NCI-H146 (cell line): ENCODE measurements at places on chromosomes 2 and 18.

DNA sequence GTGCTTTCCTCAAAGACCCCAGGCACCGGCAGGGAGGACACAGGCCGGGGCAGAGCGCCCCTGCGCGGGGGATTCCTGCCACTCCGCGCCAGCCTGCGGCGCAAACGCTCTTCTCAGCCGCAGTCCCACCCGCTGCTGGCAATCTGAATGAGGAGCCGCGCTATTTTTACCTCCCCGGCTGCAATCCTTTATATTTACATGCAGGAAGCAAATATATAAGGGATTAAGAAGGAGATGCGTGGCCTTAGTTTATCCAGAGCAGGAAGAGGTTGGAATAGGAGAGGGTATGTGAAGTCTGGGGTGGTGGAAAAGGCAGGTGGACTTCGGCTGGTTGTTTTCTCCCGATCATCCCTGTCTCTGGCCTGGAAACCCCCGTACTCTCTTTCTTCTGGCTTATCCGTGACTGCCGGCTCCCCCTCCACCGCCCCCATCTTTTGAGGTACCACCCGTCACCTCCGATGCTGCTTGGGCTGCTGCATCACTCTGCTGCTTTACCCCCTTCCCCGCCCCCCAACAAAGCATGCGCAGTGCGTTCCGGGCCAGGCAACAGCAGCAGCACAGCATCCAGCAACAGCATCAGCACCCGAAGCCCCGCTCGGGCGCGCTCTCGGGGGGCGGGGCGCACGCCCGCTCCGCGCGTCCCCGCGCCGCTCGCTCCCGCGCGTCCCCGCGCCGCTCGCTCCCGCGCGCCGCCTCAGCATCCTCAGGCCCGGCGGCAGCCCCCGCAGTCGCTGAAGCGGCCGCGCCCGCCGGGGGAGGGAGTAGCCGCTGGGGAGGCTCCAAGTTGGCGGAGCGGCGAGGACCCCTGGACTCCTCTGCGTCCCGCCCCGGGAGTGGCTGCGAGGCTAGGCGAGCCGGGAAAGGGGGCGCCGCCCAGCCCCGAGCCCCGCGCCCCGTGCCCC is at the start of gene ADAM23:
Gene ADAM23 (plus strand): TSS at position 700 of the 902 bp plus-strand sequence. CDS start 335 bp downstream, outside the sequence.
- peak; percentile 55 for DNase-seq

DNA sequence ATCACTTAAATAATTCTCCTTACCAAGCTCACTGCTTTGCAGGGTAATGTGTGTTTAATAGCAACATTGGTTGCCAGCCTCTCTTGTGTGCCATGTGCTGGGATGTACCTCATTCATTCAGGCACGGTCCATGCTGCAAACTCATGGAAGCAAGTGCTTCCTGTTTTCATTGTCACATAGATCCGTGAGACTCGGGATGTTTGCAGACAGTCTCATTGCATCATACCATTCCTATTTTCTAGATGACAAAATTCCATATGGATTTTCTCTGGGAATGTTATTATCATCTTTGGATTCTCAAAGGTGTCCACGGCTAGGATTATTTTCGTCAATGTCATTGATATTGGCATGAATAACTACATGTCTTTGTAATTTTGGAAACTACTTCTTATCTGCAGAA is 60.0 kb upstream of the HDAC4 start:
- DNase-seq = no peak

DNA sequence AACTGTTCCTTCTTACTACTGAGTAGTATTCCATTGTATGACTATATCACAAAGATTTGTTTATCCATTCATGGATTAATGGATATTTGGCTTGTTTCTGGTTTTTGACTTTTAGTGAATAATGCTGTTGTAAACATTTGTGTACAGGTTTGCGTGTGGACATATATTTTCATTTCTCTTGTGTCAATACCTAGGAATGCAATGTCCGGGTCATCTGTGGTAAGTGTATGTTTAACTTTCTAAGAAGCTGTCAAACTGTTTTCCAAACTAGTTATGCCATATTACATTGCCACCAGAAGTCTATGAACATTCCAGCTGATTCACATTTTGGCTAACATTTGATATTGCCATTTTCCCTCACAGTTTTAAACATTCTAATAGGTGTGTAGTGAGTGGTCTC is 29.1 kb upstream of the SLC16A14 start:
- no peak for DNase-seq

DNA sequence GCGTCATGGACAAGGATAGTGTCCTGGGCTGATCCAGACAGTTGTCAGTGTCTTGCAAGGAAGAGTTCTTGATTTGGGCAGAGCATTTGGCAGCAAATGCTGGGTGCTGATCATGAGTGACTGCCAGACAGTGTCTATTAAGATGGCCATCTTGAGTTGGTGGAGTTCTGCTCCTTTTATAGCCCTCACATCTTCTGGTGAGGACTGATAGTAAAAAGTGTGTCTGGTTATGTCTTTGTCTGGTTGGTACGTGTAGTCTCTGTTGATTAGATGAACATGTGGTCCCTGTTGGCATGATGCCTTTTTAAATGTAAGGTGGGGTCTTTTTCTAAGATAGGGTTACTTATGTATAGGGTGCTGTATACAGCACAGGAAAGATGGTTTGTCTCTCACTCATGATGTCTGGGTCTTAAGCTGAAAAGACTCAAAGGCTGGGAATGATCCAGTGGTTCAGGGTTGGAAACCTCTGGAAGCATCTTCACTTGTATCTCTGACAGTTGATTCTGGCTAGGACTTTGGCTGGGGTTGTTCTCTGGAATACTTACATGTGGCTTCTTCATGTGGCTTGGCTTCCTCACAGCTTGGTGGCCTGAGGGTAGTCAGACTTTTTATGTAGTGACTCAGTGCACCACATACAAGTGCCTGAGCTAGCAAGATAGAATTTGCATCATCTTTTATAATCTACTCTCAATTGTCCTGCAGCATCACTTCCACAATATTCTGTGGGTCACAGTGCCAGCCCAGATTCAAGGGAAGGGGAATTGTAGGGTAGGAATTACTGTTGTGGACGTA is 11.8 kb downstream of the MTX2 start:
- DNase-seq = no peak

- no peak for DNase-seq
These were observed 142.7 kb downstream of the DYSF start for GRCh38 chr2:71596011-71596410.

DNA sequence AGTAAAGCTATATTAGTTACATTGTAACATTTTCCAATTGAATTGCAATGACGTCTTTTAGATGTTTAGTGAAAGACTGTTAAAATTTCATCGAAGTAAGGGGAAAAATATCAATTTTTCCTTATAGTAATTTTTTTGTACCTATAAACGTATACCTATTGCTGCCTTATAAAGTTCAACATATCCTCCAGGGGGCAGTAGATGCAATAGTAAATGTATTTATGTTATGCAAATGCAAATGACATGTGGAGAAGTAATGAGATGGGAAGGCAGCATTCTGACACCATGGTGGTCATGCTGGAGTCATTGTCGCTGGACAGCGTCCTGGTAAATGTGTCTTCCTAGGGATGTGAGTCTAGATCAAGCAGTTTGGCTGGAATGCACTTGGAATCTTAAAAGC is 38.7 kb downstream of the MSTN start:
- peak; percentile 66 for DNase-seq

DNA sequence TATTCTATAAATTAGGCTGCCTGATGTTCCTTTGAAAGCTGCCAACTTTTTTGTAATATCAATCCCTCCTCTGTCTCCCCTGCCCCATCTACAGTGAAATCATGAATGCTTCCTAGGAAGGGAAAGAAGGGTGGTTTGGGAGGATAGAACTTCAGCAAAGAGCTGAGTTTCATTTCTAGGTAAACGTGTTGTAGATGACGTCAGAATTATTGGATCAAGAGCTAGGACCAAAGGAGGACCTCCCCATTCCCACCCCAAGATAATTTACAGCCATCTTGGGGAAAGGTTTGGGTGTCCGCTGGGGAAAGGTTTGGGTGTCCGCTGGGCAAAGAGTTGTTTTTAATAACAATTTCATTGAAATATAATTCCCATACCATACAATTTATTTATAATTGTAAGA is 11.2 kb upstream of the ANKRD53 start:
- DNase-seq = no peak

GRCh38 chr18:68766433-68766832 is 31.4 kb upstream of the CCDC102B start:
- no peak for DNase-seq

GRCh38 chr2:230890646-230891045 is 25.9 kb downstream of the ITM2C start:
- no peak for DNase-seq

DNA sequence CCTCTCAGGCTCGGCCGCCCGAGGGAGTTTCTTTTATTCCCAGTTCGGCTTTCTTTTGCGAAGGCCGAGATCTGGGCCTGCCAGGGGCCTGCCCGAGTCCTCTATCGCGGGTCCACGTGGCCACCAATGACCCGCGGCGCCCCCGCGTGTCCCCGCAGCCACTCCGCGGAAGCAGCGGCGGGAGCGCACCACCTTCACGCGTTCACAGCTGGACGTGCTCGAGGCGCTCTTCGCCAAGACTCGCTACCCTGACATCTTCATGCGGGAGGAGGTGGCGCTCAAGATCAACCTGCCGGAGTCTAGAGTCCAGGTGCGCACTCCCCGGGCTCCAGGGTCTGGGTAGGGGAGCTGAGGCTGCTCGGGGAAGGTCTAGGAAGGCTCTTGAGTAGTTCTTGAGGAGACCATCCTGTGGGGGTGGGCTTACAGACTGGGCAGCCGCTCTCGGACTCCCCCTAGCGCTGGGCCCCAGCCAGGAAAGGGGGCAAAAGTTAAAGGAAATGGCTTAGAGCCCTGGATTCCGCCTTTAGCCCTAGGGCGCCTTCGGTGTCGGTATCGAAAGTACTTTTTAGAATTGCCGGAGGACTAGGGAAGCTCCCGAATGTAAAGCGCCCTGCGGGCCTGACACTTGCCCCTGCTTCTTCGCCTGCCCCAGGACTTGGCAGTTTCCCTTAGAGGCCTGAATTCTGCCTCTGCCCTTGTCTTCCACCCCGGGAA is 3.4 kb downstream of the OTX1 start:
- DNase-seq = no peak

GRCh38 chr2:235494716-235495372 is 1.0 kb downstream of the AGAP1 start:
- DNase-seq = peak; percentile 46

DNA sequence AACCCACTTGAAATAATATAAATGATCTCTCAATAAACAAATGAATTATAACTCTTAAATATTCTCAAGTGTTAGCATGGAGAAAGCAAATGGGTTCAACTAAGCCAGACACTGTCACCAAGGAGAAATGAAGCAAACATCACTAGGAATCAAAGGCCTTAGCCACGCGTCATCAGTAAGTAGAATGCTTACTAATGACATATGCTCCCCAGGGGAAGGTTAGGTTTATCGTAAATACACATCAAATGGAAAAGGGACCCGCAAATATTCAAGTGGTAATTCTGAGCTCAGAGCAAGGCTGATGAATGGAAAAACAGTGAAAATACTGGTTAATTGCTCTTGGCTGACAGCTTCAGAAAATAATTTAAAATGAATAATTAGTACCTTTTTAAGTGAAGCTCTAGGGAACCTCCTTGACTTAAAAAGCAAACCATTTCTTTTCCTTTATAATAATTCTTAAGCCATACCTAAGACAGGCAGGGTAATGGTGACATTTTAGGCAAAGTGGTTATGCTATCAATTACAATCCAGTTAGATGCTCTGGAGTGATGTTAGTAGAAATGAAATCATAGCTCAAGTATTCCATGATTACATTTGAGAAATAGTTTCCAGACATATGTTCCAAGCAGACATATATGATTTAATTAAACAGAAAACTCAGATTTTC is 101.5 kb downstream of the ALPK2 start:
- no peak for DNase-seq

- no peak for DNase-seq
These were observed 58.0 kb upstream of the EML6 start for GRCh38 chr2:54665436-54665856.

DNA sequence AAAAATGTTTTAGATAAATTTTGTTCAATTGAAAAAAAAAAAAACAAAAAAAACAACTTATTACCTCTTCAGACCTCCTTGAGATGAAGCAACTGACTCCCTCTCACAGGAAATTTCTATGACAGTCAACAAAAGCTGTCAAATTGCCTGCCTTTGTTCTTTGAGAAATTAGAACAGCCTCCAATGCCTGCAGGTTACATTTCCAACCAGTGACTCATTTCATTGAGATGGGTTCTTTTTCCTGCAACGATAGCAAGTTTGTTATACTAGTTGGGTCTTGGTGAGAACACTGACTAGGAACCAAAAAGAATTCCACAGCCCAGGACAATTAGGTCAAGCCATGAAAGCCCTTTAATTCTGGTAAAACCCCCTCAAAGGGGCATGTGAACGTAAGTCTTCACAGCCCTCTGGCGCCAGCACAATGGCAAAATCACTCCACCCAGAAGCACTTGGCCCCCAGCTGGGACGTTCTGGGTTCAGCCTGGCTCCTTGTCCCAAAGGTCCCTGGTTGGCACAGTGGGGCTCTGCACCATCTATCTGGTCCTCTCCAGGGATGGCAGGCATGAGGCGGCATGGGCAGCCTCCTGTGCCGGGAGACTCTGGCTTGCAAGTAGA is 87.0 kb downstream of the SPP2 start:
- DNase-seq = no peak

GRCh38 chr18:78773303-78773755 is 206.3 kb upstream of the SALL3 start:
- no peak for DNase-seq

- no peak for DNase-seq
These were observed 13.3 kb downstream of the SERTAD2 start for GRCh38 chr2:64640153-64641044.

- DNase-seq = peak; percentile 55
These were observed 664 bp downstream of the CCT4 start for GRCh38 chr2:61887717-61888266.

DNA sequence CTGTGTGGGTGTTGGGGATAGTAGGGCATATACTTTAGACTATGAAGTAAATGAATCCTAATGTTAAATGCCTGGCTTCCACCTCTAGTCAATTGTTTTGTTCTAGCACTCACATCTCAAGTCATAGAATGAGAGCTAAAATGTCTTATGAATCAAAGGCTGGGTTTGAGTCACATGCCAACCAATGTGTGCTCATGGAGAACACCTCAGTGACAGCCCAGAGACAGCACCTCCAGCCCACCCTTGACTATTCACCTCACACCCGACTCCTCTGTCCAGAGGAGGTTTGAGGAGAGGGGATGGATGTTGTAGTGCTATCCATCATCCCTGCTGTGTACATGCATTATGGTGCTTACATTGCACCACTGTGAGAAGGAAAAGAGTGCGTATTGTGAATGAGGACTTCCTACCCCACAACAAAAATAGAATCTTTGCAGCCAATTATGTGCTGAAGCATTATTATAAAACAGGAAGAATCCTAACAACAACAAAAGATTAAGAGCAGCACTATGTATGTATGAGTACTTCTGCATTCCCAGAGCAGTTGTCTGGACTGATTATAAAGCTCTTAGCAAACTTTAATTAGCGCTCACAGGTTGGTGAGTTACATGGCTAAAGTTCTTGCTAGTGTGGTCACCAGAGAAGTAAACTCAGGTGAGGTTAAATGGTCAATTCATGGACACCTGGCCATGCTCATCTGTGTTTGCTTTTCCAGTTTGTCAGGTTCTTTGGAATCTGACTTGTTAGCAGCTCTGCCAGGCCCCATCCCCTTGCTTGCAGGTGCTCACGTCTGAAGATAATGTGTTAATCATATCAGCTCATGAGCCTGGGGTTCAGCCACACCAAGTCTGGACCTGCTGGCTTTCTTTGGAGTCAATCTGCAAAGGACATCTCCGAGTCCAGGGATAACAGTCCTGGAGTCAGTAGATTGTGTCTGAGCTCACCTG is 55.3 kb upstream of the NABP1 start:
- DNase-seq = peak; percentile 58

GRCh38 chr2:161119483-161119882 is 40.7 kb upstream of the TANK start:
- no peak for DNase-seq
